ENCODE measurements at places on chromosomes 2 and 18.

DNA sequence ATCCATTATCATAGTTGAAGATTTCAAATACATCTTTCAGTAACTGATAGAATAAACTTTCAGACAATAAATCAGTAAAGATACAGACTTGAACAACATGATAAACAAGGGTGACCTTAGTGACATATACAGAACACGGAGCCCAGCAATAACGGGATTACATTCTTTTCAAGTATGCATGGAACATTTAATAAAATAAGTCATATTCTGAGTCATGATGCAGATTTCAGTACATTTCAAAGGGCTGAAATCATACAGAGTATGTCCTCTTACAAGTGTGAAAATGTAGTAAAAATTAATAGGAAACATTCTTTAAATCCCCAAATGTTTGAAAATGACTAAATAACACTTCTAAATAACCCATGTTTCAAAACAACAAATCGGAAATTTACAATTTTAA lies 17.2 kb upstream of the KLHL29 start:
- DNase-seq: no peak

DNA sequence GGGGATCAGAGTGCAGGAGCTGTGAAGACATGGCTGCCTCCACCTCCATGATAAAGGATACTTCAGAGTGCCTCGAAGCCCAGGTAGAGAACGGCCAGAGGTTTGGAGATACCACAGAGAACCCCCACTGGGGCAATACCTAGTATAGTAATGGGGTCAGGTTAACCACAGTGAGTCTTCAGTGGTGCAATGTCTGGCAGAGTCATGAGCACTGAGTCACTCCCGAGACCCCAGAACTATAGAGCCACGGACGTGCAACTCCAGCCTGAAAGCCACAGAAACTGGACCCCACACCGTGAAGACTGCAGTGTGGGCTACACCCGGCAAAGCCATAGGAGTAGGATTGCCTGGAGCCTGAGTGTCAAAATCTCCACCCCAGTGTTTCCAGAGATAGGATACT lies 746.6 kb downstream of the CBLN2 start:
- no peak for DNase-seq

- DNase-seq: no peak
These were observed 269.1 kb downstream of the TMX3 start for GRCh38 chr18:68445668-68446426.

- DNase-seq: no peak
These were observed 78.5 kb downstream of the KLF7 start for GRCh38 chr2:207087046-207087902.

DNA sequence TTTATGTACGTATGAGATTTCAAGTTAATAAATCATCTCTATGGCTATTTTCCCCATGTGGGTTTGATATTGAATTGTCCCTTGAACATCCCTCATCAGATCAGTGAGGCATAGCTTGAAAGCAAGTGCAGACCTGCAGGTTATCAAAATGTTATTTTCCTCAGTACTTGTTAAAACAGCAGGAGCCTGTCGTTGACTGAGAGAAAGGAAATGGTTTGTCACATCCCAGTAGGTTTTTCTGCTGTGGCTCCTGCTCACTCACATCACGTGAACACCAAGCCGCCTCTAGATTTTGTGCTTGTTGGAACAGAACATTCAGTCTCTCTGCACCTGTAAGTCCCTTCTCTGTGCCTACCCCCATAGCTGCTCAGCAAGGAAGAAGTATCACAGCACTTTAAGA lies 340.3 kb downstream of the CELF4 start:
- no peak for DNase-seq
